ENCODE measurements at places on chromosomes 6 and 20. TPM values are rescaled to one million over a fixed set of nuclear protein-coding genes. Genes with fewer than 3 reads are reported as not detected.

The MUCL3 gene
- total RNA-seq, result not detected

- no peak for DNase-seq
Observed at GRCh38 chr6:91718198-91718597, 1131.3 kb upstream of the MAP3K7 start.

The GHRH gene
- total RNA-seq, result not detected

DNA sequence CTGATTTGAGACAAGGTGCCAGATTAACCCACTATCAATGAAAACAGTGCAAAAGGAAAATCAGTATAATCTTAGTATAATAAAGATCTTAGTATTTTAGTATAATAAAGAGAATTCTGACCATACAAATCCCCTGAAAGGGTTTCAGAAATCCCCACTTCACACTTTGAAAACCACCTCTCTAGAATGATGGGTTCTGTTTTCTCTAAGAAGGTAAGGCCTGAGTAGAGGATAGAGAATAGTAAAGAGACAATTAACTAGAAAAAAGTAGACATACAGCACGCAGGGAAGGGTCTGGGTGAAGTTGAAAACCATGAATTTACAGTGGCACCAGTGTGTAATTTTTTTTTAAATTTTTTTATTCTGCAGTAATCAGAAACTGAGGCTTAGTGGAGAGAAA, 73.6 kb downstream of the REV3L start:
- no peak for DNase-seq

DNA sequence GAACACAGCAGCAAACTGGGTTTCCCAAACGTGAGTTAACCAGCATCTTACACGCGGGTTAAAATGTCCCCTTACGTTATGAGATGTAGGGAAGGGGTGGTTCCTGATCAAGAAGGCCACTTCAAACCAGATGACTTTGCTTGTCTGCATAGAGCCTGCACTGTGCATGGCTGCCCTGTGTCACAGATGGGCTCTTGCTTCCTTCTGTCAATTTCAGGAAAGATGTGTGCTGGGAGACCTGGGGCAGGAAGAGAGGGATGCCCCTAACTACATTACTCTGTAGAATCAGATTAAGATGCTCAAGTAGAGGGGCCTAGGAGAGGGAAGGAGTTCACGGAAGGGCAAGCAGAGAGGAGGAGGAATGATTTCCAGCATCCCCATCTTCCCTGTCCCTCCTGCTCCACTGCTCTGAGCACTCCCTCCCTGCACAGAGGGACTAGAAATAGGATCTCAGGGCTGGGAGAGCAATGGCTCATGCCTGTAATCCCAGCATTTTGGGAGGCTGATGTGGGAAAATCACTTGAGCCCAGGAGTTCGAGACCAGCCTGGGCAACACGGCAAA, 63.5 kb upstream of the ZMYND8 start:
- no peak for DNase-seq

The SNX5 gene
- total RNA-seq, result 1,306 TPM

DNA sequence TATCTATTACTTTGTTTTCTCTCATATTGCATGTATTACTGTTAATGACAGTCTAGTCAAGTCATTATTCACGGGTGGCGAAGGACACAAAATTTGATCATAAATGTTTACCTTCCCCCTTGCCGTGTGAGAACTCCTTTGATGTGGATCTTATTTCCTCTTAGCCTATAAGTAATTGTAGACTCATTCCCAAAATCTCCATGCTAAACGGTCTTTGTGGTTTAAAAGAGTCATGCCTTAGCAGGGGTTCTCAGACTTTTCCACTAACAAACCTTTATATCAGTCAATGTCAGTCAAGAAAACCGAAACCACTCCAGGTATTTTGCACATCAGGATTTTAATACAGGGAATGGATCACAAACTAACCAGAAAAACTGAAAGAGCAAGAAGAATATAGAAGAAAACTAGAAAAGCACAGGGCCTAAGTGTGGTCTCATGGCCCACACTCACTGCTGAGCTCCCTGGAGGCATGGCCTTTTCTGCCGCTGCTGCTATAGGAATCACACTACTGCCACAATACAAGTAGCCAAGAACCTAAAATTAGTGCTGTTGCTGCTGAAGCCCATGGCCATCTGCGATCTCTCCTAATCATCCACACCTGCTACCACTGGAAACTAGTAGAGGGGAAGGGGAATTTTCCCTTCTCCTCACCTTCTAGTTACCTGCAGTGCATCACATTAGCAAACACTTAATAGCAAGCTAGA, 186.0 kb upstream of the POU3F2 start:
- DNase-seq, result no peak

- DNase-seq, result no peak
Observed at GRCh38 chr6:90290811-90291420, 5.7 kb downstream of the BACH2 start.

The BFSP1 gene
- total RNA-seq, result 0.22 TPM

- DNase-seq, result no peak
Observed at GRCh38 chr6:108959972-108960582, 111.9 kb downstream of the ARMC2 start.

- no peak for DNase-seq
Observed at GRCh38 chr20:49272654-49273053, 5.2 kb downstream of the ZNFX1 start.
